Activated naive CD8-positive, alpha-beta T cell treated with anti-CD3 and anti-CD28 coated beads for 36 hours (primary cell): ENCODE measurements at places on chromosomes 4 and X.

DNA sequence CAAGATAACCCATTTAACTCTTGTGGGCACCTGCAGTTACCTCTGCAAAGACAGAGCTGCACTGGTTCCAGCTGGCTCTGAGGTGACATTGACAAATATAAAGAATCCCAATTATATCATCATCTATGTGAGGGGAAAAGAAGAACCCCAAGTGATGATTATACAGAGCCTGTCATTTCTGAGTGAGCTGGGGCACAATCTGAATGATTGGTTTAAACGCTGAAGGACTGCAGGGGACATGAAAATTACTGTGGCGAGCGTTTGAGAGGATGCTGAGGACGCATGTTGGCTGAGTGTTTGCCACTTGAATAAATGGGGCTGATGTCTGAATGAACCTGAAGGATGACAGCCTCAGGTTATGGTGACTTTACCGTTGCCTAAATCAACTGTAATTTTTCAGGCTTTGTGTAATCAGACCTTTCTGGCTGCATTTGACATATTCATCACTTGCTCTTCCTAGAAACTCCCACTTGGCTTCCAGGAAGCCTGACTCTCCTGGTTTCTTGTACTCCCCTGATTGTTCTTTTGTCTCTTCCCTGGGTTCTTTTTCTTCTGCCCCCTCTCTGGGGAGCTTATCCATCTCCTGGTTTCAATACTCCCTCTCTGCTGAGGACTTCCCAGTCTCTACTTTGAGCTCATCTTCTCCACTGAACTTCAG, 4.1 kb upstream of the HSD17B10 start:
- DNase-seq = no peak

DNA sequence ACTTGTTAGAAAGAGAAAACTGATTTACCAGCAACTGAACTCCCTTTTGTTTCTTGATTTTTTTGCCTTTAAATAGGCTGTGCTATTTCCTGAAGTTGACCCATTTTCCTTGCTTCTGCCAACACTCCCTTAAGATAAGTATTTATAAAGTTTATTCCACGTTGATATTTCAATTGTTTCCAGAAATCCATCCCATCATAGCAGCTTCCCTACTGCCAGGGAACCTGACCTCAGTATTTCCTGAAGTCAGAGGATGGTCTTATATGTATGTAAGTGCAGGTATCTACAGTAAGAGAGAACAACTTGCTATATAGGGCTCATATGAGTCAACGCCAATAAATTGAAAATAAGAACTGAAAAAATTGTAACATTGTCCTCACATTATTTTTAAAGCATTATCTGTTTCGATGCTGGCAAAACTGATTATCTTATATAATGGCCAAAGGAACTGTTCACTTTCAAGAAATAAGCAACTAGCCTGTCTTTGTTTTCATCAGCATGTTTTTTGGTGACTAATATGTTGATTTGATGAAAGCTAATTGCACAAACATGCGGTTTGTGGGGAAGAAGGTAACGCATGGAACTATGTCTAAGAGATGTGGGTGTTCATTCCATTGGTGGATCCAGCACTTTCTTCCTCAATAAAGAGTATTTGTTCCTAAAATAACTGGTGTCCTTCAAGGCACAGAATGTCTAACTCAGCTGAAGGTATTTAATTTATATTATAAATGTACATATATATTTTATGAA, 4.7 kb downstream of the LIMCH1 start:
- DNase-seq = no peak

DNA sequence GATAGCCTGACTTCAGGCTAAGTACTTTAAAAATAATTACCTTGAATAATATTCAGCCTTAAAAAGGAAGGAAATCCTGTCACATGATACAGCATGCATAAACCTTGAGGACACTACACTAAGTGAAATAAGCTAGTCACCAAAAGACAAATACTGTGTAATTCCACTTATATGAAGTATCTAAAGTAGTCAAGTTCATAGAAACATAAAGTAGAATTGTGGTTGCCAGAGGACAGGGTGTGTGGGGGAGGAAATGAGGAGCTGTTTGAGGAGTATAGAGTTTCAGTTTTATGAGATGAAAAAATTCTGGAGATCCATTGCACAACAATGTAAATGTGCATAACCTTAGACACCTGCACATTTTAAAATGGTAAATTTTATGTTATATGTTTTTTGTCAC, 5.6 kb upstream of the STPG2 start:
- DNase-seq = no peak

- no peak for DNase-seq
Observed at GRCh38 chr4:52576961-52577623, 82.0 kb downstream of the USP46 start.

DNA sequence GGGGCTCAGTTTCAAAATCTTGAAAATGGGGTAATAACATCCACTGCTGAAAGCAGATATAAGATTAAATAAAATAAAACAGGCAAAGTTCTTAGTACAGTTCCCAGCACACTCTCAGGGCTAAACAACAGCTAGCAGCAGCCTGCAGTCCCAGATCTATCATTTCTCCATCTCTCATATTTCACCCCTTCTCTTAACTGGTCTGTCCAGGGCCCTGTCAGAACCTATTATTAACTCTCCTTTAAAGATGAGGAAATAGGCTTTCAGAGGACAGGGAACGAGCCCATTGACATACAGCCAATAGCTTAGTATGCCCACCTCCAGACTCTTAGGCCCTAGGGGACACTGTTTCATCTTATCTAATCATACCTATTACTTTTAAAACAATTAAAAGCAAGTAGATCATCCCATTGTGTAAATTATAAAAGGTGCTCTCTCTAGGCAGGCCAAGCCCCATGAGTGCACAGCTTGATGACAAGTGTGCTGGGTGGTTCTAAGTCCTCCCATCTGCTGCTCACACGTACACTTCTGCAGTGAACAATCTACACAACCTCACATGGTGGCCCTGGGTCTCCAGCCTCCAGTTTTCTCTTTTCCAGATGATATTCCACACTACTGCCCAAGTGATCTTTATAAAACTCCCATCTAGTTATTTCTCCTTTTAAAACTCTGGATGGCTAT, 119.0 kb downstream of the APBB2 start:
- no peak for DNase-seq

DNA sequence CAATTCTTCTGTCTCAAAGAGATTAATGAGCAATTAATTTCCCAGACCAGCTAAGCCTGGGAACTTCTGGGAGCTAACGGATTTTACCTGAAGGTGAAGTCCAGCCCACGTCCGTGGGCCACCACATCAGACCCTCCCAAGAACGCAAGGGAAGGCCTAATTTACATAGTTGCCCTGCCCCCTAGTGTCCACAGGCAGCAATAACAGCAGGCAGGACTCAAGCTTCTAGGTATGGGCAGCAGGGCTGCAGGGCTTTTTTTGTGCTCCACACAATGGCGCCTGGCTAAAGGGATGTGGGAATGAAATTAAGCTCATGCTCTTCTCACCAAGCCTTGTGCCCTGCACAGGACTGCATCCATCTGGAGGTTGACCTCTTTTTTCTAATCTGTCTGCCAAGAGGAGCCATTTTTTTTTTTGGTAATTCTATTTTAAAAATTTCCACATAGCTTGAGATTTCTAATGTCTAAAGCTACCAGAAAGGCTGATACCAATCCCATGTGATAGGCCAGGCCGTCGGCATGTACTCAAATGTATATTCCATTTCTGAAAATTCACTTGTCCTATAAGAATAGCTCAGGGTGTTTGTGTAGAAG, 111.9 kb upstream of the TMEM164 start:
- DNase-seq = peak; percentile 20

GRCh38 chrX:12229986-12230385, 91.7 kb downstream of the FRMPD4 start:
- no peak for DNase-seq

GRCh38 chr4:63583007-63583406, 826.2 kb downstream of the TECRL start:
- no peak for DNase-seq

GRCh38 chrX:23287191-23287725, 47.4 kb upstream of the PTCHD1 start:
- no peak for DNase-seq

DNA sequence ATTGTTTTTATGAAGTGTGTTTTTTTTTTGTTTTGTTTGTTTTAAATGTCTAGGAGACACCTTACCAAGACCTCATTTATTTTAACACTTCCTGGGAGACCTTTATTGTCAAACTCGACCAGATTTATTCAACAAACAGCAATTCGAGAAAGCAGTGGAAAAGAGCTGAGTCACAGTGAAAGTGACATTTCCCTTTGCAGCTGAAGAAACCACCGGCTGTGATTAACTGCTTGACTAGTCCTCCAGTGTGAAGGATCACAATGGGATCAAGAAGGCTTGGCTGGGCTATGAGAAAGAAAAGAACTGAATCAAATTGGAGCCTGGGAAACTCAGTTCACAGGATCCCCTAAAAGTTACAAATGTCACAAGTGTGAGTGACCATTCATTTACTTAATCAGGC, 11.9 kb upstream of the ADH7 start:
- DNase-seq = peak; percentile 19

GRCh38 chr4:182695009-182695408, 222.2 kb downstream of the DCTD start:
- DNase-seq = no peak

DNA sequence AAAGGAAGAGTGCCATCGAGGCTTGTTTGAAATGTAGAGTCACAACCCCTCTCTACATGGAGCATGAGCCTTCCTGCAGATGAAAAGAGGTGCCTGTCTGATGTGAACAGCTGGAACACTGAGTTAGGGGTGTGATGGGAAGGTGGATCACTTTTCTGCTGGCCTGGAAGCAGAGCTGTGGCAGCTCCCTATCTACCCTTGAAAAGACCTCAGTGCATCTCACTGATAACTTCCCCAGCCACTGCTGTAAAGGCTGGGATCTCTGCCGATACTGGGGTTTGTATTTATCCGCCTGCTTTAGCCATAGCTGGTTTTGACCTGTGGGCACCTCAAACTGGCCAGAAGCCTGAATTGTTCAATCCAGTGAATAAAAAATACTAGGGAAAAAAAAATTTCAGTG, 46.8 kb downstream of the HPGD start:
- no peak for DNase-seq

DNA sequence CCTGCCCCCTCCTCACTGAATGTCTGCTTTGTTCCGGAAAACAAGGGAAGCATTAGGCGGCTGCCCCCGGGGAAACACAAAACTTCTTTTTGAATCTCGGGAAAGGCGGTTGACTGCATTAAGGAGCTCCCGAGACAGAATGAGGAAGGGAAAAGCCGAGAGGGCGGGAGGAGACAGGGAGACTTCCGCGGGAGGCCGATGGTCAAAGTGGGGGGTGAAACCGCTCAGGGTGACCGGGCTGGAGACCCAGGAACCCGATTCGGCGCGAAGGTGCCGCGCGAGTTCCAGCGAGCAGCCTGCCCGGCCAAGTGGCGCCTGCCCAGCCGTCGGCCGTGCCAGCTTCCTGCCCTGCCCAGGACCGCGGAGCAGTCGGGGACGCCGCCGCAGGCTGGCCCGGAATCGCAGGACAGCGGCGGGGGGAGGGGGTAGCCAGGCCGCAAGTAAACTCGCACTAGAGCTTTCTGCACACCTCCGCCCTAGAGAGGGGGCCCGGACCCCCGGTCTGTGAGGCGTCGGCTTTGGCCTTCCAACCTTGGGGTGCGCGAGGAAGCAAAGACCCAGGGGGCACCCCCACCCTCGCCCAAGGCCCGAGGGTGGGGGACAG, 55.1 kb upstream of the BCOR start:
- no peak for DNase-seq

DNA sequence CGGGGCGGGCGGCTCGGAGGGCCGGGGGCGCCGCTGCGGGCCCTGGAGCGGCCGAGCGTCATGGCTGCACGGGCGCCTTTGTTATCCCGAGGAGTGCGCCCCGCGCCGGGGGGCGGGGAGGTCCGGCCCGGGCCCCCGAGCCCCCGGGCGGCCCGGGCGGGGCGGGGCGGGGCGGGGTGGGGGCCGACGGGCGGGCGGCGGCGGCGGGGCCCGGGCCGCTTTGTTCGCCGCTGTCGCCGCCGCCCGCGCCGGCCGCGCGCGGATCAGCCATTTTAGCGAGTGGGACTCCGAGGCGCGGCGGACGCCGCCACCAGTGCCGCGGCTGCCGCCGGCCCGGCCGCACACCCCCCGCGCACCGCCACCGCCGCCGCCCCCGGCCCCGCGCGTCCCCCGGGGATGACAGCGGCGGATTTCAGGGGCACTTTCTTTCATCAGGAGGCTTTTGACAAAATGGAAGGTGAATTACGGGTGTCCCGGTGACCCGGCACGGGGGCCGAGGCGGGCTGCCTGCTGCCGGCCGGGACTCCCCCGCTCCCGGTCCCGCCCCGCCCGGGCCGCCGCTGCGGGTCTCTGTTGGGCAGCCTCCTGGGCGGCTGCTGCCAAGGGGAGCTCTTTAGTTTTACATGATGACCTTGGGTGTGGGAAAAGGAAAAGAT, 1.2 kb downstream of the HMGB3 start:
- DNase-seq = peak; percentile 7

DNA sequence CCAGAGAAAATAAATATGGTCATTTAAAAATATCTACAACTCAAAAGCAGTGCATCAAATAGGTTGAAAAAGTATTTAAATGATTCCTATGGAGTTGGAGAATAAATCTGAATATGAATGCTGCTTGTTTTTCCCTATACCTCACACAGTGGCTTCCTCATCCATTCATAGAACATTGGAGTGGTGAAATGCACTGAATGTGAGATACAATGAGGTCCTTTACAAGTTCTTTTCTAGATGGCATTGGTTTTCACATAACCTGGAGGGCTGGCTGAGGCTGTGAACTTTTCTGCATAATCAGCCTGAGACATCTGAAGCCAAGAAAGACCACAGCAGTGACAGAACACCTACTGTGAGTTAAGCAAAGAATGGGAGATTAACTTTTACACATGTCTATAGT, 279.1 kb upstream of the NRK start:
- no peak for DNase-seq

GRCh38 chr4:8549352-8549931, 30.8 kb upstream of the GPR78 start:
- DNase-seq = no peak

DNA sequence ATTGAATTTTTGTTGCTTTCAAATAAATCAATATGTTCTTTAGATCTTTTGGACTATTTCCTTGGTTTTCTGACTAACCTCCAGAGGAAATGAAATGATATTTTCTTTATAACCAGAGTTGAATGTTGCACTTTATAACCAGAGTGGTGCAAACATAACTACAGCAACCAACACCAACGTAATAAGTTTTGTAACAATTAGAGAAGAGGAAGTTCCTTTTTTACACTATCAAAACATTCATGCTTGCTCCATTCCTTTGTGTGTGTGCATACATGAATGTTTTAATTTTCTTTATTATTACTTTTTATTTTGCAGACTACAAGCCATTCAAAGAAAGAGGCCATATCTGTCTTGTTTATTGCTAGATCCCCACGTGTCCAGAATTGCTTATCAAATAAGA, 193.0 kb upstream of the PPP3CA start:
- DNase-seq = no peak
